ENCODE measurements at places on chromosomes 11 and 22. TPM values are rescaled to one million over a fixed set of nuclear protein-coding genes. Genes with fewer than 3 reads are reported as not detected.

- H3K36me3 ChIP-seq: no peaks in the 10 kb centered on the region
- no peaks in the 10 kb centered on the region for H3K4me1 ChIP-seq
- H3K27ac ChIP-seq: no peak overlapping the region
- DNase-seq: no peak
- H3K4me3 ChIP-seq: no peak overlapping the region
Observed at GRCh38 chr11:77506857-77507256, 33.0 kb upstream of the PAK1 start.

- peak; percentile 65 for DNase-seq
- no peak overlapping the region for H3K4me3 ChIP-seq
- peak overlapping the region; percentile 79 for H3K27ac ChIP-seq
- peaks cover 23% of the 10 kb centered on the region for H3K27me3 ChIP-seq
- H3K36me3 ChIP-seq: no peaks in the 10 kb centered on the region
Observed at GRCh38 chr11:3161309-3161708, 3.8 kb downstream of the OSBPL5 start.

- no peaks in the 10 kb centered on the region for H3K27me3 ChIP-seq
- H3K27ac ChIP-seq: no peak overlapping the region
- H3K4me1 ChIP-seq: no peaks in the 10 kb centered on the region
- no peaks in the 10 kb centered on the region for H3K36me3 ChIP-seq
- no peak for DNase-seq
Observed at GRCh38 chr11:22976146-22976545, 115.9 kb upstream of the CCDC179 start.

DNA sequence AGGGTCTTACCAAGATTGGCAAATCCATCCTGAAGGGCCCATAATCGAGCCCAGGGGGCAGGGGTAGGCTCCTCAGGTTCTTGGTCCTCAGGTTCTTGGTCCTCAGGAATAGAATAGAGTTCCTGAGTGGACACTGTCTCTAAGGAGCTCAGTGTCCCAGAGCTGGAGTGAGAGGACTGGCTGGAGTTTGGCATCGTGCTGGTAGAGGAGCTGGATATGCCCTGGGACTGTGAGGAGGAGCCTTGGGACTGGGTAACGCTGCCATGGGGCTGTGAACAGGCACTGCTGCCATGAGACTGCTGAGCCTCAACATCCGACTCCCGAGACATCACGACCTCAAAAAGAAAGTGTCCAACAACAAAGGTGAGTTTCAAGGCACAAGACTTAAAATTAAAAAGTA is 7.2 kb downstream of the CHEK2 start:
- H3K4me1 ChIP-seq: no peaks in the 10 kb centered on the region
- H3K27ac ChIP-seq: no peak overlapping the region
- DNase-seq: no peak

DNA sequence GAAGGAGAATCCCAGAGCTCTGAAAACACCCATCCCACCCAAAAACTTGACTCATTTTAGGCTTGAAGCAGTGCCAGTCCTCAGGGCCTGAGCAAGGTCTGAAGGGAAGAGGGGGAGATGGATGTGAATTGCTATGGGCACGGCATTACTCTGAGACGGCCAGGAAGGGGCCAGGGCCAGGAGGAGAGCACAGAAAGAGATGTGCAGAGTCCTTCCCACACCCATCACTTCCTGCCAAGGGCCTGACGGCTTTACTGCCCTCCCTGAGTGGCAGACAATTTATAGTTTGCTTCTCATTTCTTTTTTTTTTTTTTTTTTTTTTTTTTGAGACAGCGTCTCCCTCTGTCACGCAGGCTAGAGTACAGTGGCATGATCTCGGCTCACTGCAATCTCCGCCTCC is 22.5 kb downstream of the TAB1 start:
- peak; percentile 47 for DNase-seq
- no peak overlapping the region for H3K27ac ChIP-seq
- no peaks in the 10 kb centered on the region for H3K27me3 ChIP-seq
- H3K36me3 ChIP-seq: peaks cover 72% of the 10 kb centered on the region
- no peaks in the 10 kb centered on the region for H3K4me1 ChIP-seq

GRCh38 chr11:106389101-106389500 is 311.6 kb downstream of the AASDHPPT start:
- no peaks in the 10 kb centered on the region for H3K36me3 ChIP-seq
- no peak overlapping the region for H3K4me3 ChIP-seq
- no peaks in the 10 kb centered on the region for H3K4me1 ChIP-seq
- H3K27me3 ChIP-seq: no peaks in the 10 kb centered on the region

DNA sequence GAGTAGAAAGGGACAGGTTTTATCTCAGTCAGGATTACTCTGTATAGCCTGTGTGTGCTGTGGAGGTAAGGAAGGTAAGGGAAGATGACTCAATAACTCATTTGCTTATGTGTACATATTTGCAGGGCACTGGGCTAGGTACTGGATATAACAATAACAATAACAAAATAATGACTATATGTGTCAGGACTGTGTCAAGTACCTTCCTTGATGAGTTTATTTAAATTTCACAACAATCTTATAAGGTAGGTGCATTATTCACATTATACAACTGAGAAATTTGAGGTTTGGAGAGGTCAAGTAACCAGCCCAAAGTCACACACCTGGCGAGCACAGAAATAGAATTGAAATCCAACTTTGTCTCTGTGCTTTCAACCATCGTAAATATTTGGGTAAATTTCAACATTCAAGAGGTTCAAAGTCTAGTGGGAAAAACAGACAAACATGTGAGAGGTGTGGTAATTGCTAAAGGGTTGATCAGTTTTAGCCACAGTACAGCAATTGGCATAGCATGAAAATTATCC is 131.8 kb downstream of the APIP start:
- H3K27me3 ChIP-seq: no peaks in the 10 kb centered on the region
- H3K27ac ChIP-seq: no peak overlapping the region
- no peak for DNase-seq

- no peak for DNase-seq
- no peak overlapping the region for H3K27ac ChIP-seq
- H3K27me3 ChIP-seq: no peaks in the 10 kb centered on the region
- peaks cover 71% of the 10 kb centered on the region for H3K4me1 ChIP-seq
Observed at GRCh38 chr22:35656284-35656752, 8.1 kb downstream of the APOL6 start.

DNA sequence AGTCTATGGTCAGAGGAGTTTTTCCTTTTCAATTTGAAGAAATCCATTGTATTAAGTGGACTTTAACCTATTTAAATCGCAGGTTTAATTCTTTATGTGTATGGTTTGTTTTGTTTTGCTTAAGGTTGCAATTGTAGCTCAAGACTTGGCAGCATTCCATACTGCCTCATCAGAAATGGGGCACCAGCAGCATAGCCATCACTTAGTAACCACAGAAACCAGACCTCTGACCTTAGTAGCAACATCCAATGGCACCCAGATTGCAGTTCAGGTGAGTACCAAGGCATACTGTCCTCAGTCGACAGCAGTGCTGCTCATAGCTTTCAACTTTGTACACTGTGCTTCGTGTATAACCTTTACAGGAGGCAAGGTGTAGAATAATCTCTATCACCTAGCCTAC is 48.4 kb upstream of the WEE1 start:
- DNase-seq: no peak
- H3K4me1 ChIP-seq: no peaks in the 10 kb centered on the region
- H3K27me3 ChIP-seq: no peaks in the 10 kb centered on the region
- H3K27ac ChIP-seq: no peak overlapping the region
- no peak overlapping the region for H3K4me3 ChIP-seq

- H3K27ac ChIP-seq: peak overlapping the region; percentile 86
- no peaks in the 10 kb centered on the region for H3K27me3 ChIP-seq
- H3K4me3 ChIP-seq: no peak overlapping the region
- no peaks in the 10 kb centered on the region for H3K36me3 ChIP-seq
- DNase-seq: no peak
Observed at GRCh38 chr22:20203552-20204201, 52.8 kb upstream of the CCDC188 start.

- H3K36me3 ChIP-seq: no peaks in the 10 kb centered on the region
- H3K27ac ChIP-seq: peak overlapping the region; percentile 63
Observed at GRCh38 chr11:120209746-120210625, 846 bp upstream of the OAF start.

DNA sequence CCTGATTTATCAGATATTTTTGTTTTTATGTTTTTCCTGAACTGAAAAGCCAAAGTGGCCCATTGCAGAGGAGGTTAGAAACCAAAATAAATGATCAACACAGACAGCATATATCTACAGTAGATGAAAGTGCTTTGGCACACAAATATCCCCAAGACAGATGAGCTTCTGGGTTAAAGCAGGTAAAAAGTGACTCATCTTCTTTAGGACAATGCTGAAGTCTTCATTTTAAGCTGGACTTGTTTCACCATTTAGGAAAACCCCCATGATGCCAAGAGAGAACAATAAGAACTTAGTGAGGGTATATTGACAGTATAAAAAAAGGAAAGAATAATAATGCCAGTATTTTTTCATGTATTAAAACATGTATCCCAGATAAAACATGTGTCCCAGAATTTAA is 100.8 kb upstream of the OR9G4 start:
- no peak overlapping the region for H3K27ac ChIP-seq
- no peaks in the 10 kb centered on the region for H3K36me3 ChIP-seq
- H3K4me3 ChIP-seq: no peak overlapping the region
- H3K27me3 ChIP-seq: no peaks in the 10 kb centered on the region
- DNase-seq: no peak

DNA sequence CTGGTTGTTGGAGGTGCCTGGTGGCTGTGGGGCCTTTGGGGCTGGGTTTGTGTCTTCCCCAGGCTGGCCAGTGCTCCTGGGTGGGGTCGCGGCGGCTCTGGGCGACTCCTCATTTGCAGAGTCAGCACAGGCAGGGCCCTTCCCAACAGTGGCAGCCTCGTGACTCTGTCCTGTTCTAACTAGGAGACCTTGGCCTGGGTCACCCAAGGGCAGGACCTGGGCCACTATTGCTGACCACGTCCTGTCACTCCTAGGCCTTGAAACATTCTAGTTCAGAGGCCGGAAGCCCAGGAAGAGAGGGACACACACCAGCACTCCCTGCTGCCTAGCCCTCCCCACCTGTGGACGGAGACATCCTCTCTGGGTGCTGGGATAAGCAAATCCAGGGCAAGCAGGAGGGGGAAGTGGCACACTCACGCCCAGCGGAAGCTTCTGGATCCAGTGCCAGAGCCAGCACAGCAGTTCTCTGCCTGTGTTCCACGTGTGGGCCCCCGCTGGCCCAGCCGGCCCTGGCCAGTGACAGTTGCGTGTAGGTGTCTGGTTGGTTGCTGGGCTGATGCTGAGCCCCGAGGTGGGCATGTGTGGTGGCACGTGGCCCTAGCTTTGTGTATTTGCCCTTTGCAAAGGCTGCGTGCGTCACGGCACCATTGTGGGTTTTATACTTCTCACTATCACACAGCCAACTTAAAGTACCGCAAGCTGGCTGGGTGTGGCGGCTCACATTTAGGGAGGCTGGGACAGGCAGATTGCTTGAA is 4.3 kb upstream of the CHID1 start:
- no peaks in the 10 kb centered on the region for H3K27me3 ChIP-seq
- peak; percentile 92 for DNase-seq
- H3K27ac ChIP-seq: peak overlapping the region; percentile 92
- no peak overlapping the region for H3K4me3 ChIP-seq
- H3K36me3 ChIP-seq: no peaks in the 10 kb centered on the region

The PIH1D2 gene
- total RNA-seq: 0.52 TPM

The FOLR2 gene
- total RNA-seq: 23.1 TPM

The DDIAS gene
- 3.9 TPM for total RNA-seq

The ZDHHC5 gene
- 52.7 TPM for total RNA-seq

The SYT13 gene
- total RNA-seq: not detected

The CARD10 gene
- total RNA-seq: 9.9 TPM

The FGF19 gene
- not detected for total RNA-seq

The PNPLA5 gene
- not detected for total RNA-seq
